ENCODE measurements at places on chromosomes 16 and 17. TPM values are rescaled to one million over a fixed set of nuclear protein-coding genes. Genes with fewer than 3 reads are reported as not detected.

USP10 gene
- 419 TPM for polyA plus RNA-seq

PYDC1 gene
- polyA plus RNA-seq = not detected

PRMT7 gene
- 30.6 TPM for polyA plus RNA-seq

DNA sequence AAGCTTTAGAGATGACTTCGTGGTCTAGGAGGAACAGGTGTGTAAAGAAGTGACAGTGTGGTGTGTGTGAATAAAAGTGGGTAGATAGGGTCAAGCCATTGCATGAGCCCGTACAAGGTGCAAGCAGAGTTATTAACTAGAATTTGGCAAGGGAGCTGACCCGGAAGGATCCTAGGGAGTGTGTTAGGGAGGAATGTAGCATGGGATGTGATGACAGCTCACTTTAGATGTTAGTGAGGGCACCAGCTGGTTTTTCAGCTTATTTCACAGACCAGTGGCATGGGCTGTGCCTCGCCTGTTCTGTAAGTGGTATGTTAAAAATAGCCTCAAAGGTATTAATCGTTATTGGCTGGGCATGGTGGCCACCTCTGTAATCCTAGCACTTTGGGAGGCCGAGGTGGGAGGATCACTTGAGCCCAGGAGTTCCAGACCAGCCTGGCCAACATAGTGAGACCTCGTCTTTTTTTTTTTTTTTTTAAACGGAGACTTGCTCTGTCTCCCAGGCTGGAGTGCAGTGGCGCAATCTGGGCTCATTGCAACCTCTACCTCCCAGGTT lies 8.3 kb downstream of the ANKRD40CL start:
- DNase-seq = no peak

DNA sequence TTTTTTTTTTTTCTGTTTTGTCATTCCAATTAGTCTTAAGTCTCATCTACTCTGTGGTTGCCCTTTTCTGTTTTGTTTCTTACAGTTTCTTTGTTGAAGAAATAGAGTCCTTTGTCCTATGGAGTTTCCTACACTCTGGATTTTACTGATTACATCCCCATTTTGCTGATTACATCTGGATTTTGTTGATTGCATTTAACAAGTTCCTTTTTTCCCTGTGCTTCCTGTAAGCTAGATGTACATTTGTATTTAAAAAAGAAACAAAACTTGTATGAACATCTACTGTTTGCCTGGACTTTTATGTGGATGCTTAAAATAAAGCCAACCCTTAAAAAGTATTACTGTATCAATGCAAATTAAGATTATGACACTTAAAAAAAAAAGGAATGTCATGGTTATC lies 147.6 kb downstream of the CHD9 start:
- DNase-seq = no peak

GRCh38 chr17:42337442-42337841 lies 49.1 kb downstream of the STAT5A start:
- DNase-seq = peak; percentile 87

DNA sequence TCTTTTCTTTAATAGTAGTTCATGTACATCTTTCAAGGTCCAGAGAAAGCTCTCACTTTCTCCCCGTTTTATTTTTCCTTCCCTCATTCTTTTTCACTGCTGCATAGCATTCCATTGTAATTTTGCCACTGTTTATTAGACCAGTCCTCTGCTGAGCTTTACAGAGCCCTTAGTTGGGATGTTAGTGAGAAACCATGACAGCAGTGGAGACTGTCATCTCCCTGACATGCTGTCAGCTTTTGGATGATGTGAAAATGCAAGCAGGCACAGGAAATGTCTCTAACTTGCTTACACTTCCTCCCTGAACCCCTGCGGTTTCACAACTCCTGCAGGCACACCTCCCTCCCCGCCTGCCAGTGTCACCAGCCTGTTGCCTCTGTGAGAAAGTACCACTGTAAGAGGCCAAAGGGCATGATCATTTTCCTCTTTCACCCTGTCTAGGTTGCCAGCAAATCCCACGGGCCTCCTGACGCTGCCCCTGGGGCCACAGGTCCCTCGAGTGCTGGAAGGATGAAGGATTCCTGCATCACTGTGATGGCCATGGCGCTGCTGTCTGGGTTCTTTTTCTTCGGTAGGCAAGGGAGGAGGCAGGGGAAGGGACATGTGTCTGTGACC lies at the start of gene ITGAL:
Gene ITGAL (plus strand): TSS at position 415 of the 615 bp plus-strand sequence. CDS start 96 bp downstream, at position 511.
- peak; percentile 89 for DNase-seq

DNA sequence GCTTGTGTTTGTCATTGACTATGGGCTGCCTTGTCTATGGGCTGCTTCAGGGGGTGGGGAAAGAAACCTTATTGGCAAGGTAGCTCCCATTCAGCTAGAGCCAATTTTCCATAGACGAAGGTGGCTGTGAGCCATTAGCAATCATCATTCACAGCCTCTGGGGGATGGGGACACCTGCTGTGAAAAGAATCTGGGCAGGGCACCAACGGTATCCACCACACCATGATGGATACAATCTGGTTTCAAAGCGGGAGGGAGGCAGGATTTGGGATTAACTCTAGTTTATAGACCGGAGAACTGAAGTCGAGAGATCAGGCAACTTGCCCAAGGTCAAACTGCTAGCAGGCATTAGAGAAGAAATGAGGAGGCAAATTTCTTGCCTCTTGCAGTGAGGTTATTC lies 182.3 kb downstream of the SHISA9 start:
- DNase-seq = no peak

GRCh38 chr17:4098521-4099209 lies 44.2 kb downstream of the ZZEF1 start:
- DNase-seq = no peak

DNA sequence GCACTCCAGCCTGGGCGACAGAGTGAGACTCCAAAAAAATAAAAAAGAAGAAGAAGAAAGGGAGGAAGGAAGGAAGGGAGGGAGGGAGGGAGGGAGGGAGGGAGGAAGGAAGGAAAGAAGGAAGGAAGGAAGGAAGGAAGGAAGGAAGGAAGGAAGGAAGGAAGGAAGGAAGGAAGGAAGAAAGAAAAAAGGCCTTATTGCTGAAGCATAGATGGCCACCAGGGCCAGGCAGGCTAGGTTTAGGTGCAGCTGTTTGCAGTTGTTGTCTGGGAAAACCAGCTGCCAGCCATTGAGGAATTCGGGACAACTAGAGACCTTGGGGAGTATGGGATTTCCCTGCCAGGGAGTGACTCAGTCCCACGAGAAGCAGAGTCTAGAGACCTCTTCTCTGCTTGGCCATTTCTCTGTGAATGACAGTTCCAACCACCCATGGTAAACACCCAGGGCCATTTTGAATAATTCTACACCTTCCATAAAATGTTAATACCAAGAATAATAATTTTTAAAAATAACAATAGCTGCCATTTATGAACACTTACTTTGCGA lies 31.0 kb downstream of the SCNN1B start:
- DNase-seq = no peak

- no peak for DNase-seq
Measured at GRCh38 chr16:86755571-86756006, 177.2 kb downstream of the FOXL1 start.

GRCh38 chr17:77227461-77228240 lies 86.9 kb downstream of the SEC14L1 start:
- DNase-seq = no peak

GRCh38 chr17:69853541-69854224 lies 221.3 kb upstream of the KCNJ16 start:
- DNase-seq = no peak

- no peak for DNase-seq
Measured at GRCh38 chr17:18002171-18002570, 29.5 kb downstream of the DRC3 start.

DNA sequence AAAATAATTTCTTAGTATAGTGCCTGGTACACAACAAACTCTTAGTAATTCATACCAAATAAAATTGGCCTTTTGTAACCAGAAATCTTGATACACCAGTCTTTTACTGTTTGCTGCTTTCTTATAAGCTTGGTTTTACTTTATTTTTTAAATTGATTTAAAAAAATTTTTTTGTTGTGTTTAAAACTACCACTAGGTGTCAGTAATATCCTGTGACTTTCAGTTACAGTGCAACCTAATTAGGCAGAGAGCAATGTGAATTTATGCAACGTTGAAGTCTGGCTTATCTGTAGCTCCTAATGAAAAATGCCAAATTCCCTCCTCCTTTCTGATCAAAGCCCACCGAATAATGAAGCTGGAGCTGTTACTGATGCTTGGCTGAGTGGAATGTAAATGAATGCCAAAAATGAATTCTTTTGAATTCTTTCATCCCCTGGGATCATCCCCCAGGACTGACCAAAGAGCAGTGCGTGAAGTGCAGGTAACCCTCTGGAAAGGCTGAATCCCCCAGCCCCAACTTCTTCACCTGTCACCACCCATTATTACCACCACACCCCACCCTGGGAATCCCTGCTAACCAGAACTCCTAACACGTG lies 3.8 kb downstream of the ERCC4 start:
- peak; percentile 45 for DNase-seq

GRCh38 chr17:46045639-46046038 lies 46.6 kb downstream of the STH start:
- no peak for DNase-seq

DNA sequence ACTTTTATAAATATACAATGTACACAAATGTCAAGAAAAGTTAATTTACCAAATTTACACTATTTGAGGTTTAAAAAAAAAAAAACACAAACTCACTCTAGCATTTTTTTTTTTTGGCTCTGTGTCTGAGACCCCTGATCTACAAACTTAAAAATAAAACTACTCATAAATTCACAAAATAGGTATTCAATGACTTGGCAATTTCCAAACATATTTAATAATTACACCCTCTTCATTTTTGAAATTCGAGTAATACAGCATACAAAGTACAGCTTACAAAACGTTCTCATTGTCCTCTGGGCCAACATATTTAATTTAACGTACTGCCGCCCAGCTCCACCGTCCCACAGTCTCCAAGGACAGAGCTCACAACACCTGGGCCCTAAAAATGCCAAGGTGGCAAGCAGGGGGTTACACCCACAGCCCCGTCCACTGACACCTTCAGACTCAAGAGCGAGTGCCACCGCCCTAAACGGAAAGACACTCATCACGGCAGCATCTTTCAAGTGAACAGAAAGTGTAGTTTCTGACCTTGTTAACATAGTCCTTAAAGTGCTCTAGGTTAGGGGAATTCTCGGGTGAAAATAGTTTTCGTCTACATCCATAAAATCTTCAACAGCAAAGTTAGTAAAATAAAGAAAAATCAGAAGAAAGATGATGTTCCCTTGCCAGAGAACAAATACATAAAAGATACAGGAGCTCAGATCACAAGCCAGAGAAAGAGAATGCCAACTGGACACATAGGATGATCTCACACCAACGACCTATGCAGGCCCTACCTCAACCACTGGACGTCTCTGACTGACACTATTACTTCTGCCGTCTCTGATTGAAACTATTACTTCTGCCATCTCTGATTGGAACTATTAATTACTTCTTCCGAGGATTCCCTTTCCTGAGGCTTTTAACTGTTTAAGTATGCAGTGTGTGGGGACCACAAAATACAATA lies 4.2 kb downstream of the ADCY9 start:
- DNase-seq = no peak

DNA sequence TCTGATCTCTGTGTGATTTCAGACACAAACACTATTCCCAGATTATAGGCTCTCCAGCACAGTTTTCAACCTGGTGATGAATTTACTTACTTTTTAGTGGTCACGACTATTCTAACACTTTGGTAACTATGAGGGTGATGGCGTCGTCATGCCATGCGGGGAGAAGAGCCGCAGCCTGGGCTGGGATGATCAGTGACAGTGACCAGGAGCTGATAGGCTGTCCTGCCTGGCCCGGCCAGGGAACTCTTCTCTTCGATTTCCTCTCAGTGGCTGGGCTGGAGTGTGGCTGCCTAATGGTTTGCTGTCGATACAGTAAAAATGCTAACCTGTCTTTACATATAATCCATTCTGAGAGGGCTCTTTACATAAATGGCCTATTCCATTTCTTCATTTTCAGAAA lies 113.1 kb downstream of the IRX3 start:
- no peak for DNase-seq

- DNase-seq = no peak
Measured at GRCh38 chr16:31375231-31375630, 17.9 kb upstream of the ITGAD start.

DNA sequence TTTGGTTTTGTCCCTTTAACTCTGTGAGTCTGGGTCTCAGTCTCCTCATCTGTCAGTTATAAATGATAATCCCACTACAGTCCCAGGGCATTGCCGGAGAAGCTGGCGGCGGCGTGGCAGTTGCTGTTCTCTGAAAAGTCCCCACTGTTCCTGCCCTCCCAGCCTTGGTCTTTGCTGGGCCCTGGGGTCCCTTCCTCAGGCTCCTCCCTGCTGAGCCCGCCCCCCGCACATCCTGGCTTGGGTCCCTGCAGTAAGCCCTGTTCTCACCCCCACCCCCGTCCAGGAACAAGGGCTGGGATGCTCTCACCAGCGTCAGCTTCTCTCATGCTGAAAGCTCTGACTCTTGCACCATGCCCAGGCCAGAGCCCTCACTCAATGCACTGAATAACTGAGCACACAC lies 35.3 kb upstream of the PEMT start:
- no peak for DNase-seq

DNA sequence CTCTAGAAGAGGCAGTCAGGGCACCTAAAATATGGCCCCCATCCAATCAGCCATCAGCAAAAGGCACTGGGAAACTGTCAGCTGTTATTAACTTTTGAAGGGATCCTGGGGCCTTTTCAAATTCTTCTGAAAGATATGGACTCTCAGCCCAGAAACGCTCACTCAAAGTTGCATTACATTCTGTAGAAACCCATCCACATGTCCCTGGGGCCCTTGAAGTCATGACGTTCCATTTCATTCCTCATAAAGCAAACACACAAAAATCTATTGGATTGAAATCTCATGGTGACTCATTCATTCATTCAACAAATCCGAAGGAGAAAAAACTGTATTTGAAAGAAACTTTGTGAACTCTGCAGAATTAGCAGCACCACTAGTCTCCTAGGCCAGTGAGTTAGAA lies 215.3 kb downstream of the C16orf95 start:
- DNase-seq = no peak

- DNase-seq = no peak
Measured at GRCh38 chr17:72692676-72693075, 399.8 kb downstream of the SLC39A11 start.

GRCh38 chr17:49440581-49440980 lies 25.9 kb upstream of the PHB1 start:
- no peak for DNase-seq

DNA sequence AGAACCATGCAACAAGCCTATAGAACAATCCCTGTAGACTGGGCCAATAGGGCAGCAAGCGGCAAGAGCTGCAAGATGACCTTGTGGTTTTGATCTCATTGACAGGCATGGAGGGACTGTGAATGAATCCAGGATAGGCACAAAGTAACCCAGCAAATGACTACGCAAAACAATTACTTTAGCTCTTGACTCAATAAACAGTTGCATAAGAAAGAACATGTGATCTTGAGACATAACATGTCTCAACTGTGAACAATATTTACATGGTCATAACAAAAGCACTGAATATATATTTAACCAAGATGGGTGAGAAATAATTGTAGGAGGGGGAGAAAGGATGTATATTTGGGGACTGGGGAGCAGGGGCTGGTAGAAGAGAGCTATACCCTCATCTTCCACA lies 313.7 kb upstream of the CDH5 start:
- no peak for DNase-seq

GRCh38 chr17:69445132-69445531 lies 30.6 kb downstream of the MAP2K6 start:
- no peak for DNase-seq

- no peak for DNase-seq
Measured at GRCh38 chr16:88512728-88513696, 57.2 kb upstream of the ZC3H18 start.
